Amniotic stem cell (primary cell): ENCODE measurements at places on chromosomes 12 and 14.

GRCh38 chr12:104704224-104704779, 247.6 kb downstream of the CHST11 start:
- DNase-seq, result no peak

DNA sequence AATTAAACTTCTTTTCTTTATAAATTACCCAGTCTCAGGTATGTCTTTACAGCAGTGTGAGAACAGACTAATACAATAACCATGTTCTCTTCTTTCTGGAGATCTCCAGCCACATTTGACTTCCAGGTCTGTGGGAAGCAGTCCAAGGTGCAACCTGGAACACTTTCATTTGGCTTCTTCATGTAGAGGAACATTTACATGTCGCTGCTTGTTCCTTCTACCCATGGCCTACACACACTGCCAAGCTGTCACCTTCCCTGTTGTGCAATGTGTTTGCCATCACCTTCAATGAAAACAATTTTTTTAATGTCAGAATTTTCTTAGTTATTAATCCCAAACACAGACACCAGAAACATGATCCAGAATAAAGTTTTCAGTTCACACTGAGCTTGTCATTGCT, 104.7 kb downstream of the PRKCH start:
- no peak for DNase-seq

DNA sequence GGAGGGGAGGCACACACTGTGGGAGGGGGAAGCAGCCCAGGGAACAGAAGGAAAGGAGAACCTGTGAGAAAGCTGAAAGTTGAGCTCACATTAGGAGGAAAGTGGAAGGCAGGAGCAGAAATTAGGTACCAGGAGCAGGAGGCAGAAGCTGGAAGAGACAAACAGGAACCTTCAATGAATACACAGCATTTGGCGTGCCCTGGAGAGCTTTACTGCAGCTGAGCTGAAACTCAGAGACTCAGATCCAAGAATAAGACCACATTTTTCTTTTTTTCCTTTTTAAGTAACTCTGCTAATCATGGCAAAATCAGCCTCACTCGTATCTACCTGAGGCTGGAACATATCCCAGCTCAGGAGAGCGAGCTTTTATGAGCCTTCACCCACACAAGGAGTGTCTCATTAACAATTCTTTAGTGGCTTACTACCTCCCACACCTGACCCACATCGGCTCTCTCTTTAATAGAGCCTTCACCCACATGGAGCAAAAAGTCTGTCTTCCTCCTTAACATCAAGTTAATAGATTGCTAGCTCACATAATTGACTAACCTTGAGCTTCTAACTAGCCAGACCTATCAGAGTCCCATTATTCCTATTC, 18.2 kb upstream of the CERS5 start:
- no peak for DNase-seq

DNA sequence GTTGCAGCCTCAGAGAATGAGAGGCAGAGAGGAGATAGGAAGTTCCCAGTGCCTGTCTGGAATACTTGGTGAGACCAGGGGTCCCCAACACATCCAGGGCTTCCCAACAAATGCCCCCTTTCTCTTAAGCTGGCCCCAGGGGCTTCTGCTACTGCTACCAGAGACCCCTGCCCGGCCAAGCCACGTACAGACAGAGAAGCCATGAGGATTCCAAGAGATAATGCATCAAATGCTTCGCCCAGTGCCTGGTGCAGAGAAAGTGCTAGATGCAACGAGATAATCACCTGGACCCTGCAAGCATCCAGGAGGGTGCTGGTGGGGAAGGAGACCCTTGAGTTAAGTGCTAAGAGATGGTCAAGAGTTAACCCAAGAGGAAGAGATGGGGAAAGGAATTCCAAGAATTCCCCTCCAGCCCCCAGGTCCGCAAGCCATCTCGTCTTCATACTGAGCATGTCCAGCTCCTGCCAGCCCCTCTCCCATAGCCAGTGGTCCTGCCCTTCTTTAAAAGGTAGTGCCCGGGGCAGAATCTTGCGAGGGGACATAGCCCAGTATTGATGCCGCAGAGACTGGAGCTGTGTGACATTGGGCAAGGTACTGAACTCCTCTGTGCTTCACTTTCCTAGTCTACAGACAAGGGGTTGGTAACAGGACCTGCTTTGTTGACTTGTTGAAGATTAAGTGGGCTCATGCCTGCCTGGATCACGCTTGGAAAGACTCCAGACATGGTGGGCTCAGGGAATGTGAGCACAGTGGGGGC, 103.3 kb downstream of the CALM1 start:
- DNase-seq, result no peak

DNA sequence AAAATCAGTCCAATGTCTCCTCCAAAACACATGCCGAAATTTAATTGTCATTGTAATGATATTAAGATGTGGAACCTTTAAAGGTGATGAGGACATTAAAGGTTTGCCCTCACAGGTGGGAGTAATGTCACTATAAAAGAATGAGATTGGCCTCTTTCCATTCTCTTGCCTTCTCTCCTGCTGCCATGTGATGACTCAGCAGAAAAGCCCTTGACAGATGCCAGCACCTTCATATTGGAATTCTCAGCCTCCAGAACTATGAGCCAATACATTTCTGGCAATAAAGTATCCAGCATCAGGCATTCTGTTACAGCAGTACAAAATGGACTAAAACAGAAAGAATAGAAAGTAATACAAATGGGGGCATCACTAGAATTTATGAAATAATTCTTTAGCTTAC, 609.7 kb downstream of the SLC16A7 start:
- DNase-seq, result no peak

- DNase-seq, result no peak
These were observed 429.8 kb upstream of the CCDC196 start for GRCh38 chr14:66056268-66056907.

DNA sequence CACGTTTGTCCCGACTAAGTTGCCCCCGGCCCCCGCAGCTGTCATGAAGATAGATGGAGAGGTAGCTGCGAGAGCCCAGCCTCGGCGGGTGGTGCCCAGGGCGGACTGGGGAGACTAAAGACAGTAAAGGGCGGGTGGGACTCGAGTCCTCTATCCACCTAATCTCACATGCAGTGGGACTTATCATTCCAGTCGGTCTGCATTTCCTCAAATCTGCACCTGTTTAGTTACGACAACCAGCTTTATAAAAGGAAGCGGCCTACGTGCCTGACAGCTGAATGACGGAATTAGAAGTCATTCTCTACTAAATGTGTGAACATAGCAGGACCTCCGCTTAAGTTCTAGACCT, 109.8 kb upstream of the EGLN3 start:
- DNase-seq, result no peak

DNA sequence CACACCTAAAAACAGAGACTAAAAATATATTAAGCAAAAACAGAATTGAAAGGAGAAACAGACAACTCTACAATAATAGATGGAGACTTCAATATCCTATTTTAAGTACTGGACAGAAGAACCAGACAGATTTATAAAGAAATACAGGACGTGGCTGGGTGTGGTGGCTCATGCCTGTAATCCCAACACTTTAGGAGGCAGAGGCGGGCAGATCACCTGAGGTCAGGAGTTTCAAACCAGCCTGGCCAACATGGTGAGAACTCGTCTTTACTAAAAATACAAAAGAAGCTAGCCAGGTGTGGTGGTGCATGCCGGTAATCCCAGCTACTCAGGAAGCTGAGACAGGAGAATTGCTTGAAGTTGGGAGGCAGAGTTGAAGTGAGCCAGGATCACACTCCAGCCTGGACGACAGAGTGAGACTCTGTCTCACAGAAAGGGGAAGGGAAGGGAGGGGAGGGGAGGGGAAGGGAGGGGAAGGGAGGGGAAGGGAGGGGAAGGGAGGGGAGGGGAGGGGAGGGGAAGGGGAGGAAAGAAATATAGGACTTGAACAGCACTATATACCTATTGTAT, 53.0 kb downstream of the CDK17 start:
- no peak for DNase-seq

DNA sequence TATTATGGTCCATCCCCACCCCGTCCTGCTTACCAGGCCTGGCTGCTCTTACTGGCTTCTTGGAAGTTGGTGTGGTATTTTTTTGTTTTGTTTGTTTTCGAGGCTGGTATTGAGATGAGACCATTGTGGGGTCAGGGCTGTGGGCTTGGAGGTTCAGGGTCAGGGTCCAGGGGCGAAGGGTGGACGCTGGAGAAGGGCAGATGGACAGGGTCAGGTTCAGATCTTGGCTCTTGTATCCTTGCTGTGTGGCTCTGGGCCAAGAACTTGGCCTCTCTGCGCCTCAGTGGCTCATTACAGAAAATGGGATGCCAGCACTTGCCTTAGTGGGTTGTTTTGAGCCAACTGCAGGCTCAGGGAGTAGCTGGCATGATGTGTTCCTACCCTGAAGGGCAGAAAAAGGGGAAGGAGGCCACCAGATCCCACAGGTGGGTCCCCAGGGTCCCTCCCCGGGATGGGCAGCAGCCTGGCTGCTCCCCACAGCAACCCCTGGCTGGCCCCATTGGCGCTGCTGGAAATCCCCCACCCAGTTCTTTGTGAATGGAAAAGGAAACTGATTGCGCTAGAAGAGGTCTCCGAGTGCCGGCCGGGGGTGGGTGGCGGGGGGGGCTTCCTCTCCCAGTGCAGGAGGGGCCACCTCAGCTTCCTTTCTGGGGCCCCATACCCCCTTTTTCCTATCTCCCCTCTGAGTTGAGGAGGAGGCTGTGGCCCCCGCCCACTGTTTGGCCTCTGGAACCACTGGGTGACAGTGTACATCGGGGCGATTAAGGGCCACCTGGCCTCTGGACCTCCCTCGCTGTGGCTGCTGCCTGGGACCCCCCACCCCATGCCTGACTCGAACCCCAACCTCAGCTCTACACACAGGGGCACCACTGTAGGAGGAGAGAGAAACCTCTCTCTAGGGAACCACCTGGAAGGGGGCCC, 25.0 kb downstream of the SH2B3 start:
- no peak for DNase-seq

DNA sequence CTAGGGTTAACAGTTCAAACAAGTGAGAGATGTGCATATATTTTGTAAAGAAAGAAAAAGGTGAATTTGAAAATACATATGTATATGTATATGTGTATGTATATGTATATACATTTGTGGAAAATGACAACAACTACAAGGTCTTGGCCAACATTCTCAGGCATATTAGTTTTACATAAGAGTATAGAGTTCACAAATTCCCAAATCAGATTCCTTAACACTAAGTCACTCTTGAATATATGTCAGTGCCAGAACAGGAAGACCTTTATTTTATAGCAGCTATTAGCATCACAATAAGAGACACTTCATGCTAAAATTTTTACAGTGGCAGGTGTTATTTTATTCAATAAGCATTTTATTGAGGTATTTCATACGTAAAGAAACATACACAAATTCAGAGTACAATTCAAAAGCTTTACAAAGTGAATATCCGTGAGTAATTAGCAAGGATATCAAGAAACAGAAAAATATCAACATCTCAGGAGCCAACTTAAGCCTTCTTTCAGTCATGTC, 179.7 kb downstream of the SLC6A15 start:
- no peak for DNase-seq

DNA sequence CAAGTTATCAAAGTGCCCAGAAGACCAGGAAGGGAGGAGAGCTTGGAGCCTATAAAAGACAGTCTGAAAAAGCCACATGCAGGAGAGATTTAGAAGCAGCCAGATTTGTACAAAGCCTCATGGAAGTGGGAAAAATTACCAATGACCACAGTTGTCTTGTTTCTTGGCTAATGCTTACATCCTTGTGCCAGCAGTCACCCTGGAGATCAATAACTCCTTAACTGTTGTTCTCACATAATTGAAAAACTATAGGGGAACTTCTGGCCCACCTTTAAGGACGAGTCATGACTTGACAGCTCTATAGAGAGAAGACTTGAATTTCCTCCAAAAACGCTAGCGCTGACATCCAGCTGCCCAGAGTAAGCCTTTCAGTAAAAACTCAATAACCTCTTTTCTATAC, 313.1 kb downstream of the GALC start:
- DNase-seq, result no peak

- DNase-seq, result no peak
These were observed 16.0 kb downstream of the FOS start for GRCh38 chr14:75294649-75295033.

DNA sequence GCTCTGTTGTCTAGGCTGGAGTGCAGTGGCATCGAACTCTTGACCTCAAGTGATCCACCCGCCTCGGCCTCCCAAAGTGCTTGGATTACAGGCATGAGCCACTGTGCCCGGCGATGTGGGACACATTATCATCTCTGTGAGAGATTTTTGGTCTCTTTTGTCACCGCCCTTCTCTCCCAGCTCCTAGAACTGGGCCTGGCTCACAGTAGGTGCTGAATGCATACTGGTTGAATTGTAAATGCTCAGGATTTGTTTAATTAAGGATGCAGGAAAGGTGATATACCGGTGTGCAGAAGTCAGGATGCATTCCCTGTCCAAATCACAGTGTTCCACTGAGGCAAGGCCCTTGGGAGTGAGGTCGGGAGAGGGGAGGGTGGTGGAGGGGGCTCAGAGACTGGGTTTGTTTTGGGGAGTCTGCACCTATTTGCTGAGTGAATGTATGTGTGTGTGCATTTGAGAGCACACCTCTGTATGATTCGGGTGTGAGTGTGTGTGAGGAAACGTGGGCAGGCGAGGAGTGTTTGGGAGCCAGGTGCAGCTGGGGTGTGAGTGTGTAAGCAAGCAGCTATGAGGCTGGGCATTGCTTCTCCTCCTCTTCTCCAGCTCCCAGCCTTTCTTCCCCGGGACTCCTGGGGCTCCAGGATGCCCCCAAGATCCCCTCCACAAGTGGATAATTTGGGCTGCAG, 1.0 kb upstream of the KRT18 start:
- no peak for DNase-seq

DNA sequence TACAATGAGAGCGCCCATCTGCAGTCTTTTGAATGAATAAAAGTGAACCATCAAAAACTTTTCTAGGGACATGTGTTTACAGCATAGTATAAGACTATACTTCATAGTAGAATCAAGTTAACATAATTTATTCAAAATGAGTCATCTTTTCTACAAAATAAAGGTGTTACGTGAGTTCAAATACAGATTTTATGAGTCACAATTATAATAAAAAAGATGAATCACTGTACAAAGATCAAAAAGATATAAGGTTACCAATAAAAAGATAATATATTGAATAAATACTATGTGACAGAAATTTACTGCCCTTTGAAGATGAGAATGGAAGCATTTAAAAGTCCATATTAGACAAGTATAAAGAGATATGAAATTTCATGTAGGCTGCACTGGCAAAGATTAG, 2.8 kb downstream of the MBIP start:
- DNase-seq, result no peak

GRCh38 chr12:64528616-64529015, 76.7 kb downstream of the TBK1 start:
- DNase-seq, result no peak

DNA sequence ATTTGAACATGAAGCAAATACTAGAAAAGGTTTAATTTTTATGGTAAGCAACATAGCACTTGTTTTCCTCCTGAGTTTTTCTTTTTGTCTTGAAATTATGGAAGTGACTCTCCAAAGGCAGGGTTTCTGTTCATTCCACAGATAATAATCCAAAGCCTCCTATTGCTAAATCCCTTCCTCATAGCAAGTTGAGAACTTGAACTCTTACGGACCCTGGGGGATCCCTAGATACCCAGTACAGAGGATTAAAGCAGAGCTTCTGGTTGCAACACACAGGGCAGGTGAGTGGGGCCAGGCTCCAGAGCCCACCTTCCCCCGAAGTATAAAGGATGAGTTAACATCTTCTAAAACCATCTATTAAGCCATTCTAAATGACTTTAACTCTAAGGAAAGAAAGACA, 294.1 kb downstream of the RMST start:
- no peak for DNase-seq

GRCh38 chr14:99686557-99687283, 2.6 kb downstream of the CYP46A1 start:
- DNase-seq, result no peak
